ENCODE measurements at places on chromosomes 16 and 17.

DNA sequence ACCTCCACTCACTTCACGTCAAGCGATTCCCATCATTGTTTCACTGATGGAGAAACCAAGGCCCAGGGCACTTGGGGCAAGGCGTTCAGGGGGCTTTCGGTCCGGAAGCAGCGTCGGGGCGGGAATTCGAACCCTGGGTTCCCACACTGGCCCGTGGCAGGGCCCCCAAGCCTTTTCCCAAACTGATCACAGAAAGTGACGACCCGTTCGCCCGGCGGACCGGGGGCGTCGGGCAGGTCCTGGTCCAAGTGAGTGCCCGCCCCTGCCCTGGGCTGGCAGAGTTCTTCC, 856 bp upstream of the MON1B start:
- no peaks in the 10 kb centered on the region for H3K4me1 ChIP-seq
- DNase-seq, result no peak
- no peaks in the 10 kb centered on the region for H3K27me3 ChIP-seq
- H3K27ac ChIP-seq, result peak overlapping the region; percentile 89

DNA sequence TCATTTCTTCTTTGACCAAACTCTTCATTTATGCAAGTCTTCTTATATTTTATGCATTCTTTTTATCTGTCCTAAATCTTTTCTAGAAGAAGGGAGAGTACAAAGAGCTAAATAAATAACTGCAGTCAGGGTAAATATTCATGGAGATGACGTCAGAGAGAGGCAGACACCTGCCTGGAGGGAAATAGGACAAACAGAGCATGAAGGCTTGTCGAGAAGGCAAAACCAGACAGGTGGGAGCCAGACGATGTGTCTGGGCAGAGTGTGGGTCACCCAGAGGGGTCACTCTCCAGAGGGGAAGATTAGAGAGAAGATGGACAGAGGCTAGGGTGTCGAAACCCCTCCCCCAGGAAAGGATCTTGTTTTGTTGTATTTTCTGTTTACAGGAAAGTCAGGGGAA, 78.3 kb upstream of the RPL38 start:
- no peak overlapping the region for H3K4me3 ChIP-seq
- H3K4me1 ChIP-seq, result no peaks in the 10 kb centered on the region
- no peaks in the 10 kb centered on the region for H3K36me3 ChIP-seq
- no peak for DNase-seq

DNA sequence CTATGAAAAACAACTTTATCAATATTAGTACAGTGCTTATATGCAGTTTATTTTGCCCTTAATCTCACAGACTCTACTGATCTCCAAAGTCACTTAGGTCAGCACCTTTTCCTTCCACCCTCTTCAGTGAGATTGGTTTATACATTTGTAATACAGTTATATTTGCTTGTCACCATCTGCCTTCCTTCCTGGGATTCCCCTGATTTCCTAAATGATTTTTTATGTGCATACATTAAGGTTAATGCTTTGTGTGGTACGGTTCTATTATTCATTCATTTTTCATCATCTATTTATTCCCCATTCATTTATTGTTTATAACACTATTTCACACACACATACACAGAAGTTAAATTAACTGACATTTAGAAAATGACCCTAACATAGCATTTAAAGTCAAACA, 419.8 kb upstream of the CDH11 start:
- no peak overlapping the region for H3K27ac ChIP-seq
- DNase-seq, result no peak
- H3K36me3 ChIP-seq, result no peaks in the 10 kb centered on the region
- H3K4me3 ChIP-seq, result no peak overlapping the region
- H3K4me1 ChIP-seq, result peaks cover 3% of the 10 kb centered on the region
- no peaks in the 10 kb centered on the region for H3K27me3 ChIP-seq

- H3K4me3 ChIP-seq, result no peak overlapping the region
- no peaks in the 10 kb centered on the region for H3K27me3 ChIP-seq
- no peaks in the 10 kb centered on the region for H3K4me1 ChIP-seq
- H3K27ac ChIP-seq, result no peak overlapping the region
- peaks cover 87% of the 10 kb centered on the region for H3K36me3 ChIP-seq
Observed at GRCh38 chr16:30741461-30741914, 6.7 kb upstream of the PHKG2 start.

- peaks cover 28% of the 10 kb centered on the region for H3K27me3 ChIP-seq
- no peak overlapping the region for H3K27ac ChIP-seq
- no peak overlapping the region for H3K4me3 ChIP-seq
- peaks cover 13% of the 10 kb centered on the region for H3K4me1 ChIP-seq
Observed at GRCh38 chr17:11242411-11242810, 1.4 kb downstream of the SHISA6 start.

DNA sequence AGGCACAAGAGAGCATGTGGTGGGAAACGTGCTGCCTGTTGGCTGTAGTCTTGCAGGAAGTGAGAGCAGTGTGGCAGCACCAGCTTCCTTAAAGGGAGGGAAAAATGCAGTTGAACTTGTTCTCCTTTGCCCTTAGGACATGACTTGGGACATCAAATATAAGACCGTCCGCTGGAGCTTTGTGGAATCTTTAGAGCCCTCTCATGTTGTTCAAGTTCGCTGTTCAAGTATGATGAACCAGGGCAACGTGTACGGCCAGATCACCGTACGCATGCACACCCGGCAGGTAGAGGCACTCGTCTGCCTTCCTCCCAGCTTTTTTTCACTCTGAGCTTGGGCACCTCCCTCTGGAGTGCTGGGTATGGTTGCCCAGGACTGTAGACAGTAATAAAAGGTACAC, 23.3 kb downstream of the GPR179 start:
- peaks cover 7% of the 10 kb centered on the region for H3K4me1 ChIP-seq
- H3K27me3 ChIP-seq, result no peaks in the 10 kb centered on the region
- peaks cover 62% of the 10 kb centered on the region for H3K36me3 ChIP-seq
- H3K4me3 ChIP-seq, result no peak overlapping the region

DNA sequence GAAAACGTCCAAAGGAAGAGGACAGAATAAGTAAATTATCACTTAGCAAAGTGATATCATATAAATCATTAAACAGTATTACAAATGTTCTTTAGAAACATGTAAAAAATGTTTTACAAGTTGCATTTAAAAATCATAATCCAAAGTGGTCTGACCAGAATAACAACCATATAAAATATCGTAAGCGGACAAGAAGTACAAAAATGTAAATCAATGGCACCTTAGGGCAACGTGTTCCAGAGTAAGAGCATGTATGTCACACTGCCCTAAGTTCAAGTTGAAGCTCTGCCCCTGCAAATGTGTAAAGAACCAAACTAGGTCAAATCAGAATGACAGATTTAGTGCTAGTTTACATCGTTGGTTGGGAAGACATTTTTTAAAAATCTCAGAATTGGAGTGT, 11.4 kb downstream of the USP31 start:
- no peaks in the 10 kb centered on the region for H3K36me3 ChIP-seq
- H3K4me3 ChIP-seq, result no peak overlapping the region
- no peak for DNase-seq
- no peaks in the 10 kb centered on the region for H3K27me3 ChIP-seq
- H3K4me1 ChIP-seq, result peaks cover 5% of the 10 kb centered on the region

DNA sequence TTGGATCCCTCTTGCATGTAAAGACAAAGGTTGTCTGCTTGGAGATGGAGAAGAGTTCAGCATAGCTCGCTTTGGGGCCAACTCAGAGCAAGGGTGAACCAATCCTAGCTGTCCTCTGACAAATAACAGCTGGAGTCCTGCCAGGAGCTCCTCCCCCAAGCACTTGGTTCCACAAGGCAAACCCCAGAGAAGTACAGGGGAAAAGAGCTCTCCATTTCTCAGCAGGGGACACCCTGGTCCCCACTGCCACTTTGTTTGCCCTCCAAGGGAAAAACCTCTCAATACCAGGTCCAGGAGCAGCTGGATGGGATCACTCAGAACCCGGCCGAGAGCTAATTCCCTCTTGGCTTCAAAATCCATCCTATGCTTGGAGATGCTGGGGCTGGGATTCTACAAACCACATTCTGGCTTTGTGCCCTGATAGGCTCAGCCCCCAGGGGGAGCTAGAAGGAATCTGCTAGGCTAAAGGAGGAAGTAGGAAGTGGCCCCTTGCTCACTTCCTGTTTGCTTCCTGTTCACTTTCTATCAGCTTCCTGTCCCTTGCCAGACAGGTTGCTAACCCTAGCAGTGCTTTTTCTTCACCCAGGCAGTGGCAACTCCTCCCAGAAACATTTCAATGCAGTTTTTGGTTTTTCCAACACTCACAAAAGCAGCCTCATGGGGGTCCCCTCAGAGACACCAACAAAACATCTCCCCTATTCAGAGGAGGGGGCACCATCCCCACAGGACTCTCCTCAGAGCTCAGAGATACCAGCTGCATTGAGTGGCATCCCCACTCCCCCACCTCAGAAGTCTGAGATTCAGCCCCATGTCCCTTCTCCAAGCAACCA, 30.7 kb downstream of the CDRT4 start:
- H3K27ac ChIP-seq, result no peak overlapping the region
- no peaks in the 10 kb centered on the region for H3K4me1 ChIP-seq
- no peak for DNase-seq
- H3K4me3 ChIP-seq, result no peak overlapping the region
- H3K27me3 ChIP-seq, result no peaks in the 10 kb centered on the region
- H3K36me3 ChIP-seq, result peaks cover 13% of the 10 kb centered on the region

- no peaks in the 10 kb centered on the region for H3K4me1 ChIP-seq
- no peak for DNase-seq
- H3K4me3 ChIP-seq, result no peak overlapping the region
- no peak overlapping the region for H3K27ac ChIP-seq
Observed at GRCh38 chr17:17391668-17392370, 85.0 kb upstream of the MED9 start.

- peaks cover 7% of the 10 kb centered on the region for H3K36me3 ChIP-seq
- no peaks in the 10 kb centered on the region for H3K27me3 ChIP-seq
- H3K27ac ChIP-seq, result no peak overlapping the region
- no peaks in the 10 kb centered on the region for H3K4me1 ChIP-seq
- no peak overlapping the region for H3K4me3 ChIP-seq
Observed at GRCh38 chr17:82961366-82962162, 117.8 kb upstream of the METRNL start.

GRCh38 chr17:63760771-63761539, 12.4 kb downstream of the CCDC47 start:
- no peak for DNase-seq
- H3K4me1 ChIP-seq, result no peaks in the 10 kb centered on the region
- no peak overlapping the region for H3K4me3 ChIP-seq
- peaks cover 90% of the 10 kb centered on the region for H3K36me3 ChIP-seq
- no peak overlapping the region for H3K27ac ChIP-seq

- no peaks in the 10 kb centered on the region for H3K36me3 ChIP-seq
- no peak overlapping the region for H3K27ac ChIP-seq
- no peaks in the 10 kb centered on the region for H3K4me1 ChIP-seq
Observed at GRCh38 chr17:55587608-55588139, 76.4 kb upstream of the SMIM36 start.

DNA sequence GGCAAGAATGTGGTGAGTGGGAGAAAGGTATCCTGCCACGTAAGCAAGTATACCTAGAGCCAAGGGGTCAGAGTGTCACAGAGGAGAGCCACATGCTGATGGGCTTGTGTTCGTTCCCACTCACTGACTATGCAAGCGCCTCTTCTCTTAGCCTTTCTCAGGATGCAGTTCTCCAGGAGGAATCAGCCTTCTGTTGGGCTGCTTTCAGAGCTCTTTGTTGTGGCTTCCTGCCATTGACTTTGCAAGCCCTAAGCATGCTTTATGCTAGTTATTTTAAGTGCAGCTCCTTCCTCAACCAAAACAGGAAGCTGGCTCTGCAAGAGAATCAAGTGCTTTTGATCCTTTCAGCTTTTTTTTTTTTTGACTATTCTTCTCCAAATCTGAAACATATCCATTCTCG, 66.6 kb downstream of the SIAH1 start:
- no peak overlapping the region for H3K27ac ChIP-seq
- H3K27me3 ChIP-seq, result no peaks in the 10 kb centered on the region
- H3K4me3 ChIP-seq, result no peak overlapping the region
- H3K4me1 ChIP-seq, result no peaks in the 10 kb centered on the region
- H3K36me3 ChIP-seq, result peaks cover 21% of the 10 kb centered on the region

DNA sequence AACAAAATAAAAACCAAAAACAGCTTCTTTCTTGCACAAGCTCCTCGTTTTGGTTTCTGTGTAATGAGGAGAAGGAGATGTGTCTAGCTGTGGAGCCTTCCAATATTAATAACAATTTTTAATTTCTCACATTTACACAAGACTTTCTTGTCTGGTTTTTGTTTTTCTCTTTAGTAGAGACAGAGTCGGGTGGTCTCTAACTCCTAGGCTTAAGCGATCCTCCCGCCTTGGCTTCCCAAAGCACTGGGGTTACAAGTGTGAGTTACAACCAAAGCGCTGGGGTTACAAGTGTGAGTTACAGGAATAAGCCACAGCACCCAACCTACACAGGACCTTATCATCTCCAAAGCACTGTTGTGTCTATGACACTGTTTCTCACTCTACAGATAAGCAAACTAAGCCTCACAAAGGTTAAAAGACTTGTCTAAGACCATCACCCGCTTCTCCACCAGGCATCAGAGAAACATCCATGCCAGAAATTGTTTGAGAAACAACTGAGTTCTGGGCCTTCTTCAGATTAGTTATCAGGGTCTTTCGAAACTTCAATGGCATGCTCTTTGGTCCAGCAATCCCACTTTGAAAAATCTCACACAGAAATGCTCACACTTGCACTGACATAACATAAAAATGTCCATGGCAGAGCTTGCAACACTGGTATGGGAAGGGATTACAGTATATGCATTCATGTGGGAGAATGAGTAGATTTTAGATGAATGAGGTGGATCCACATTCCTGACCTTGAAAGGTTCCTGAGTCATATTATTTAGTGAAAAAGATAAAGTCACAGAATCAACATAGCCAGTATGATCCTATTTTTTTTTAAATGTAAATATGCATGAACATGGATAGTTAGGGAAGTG, 3.9 kb downstream of the ABAT start:
- DNase-seq, result no peak
- no peak overlapping the region for H3K4me3 ChIP-seq
- H3K36me3 ChIP-seq, result no peaks in the 10 kb centered on the region
- peaks cover 25% of the 10 kb centered on the region for H3K27me3 ChIP-seq
- peaks cover 1% of the 10 kb centered on the region for H3K4me1 ChIP-seq

GRCh38 chr17:40122136-40122998, 596 bp downstream of the MSL1 start:
- peak overlapping the region; percentile 99 for H3K27ac ChIP-seq
- peaks cover 6% of the 10 kb centered on the region for H3K4me1 ChIP-seq
- no peak for DNase-seq
- H3K36me3 ChIP-seq, result peaks cover 37% of the 10 kb centered on the region

- no peaks in the 10 kb centered on the region for H3K27me3 ChIP-seq
- no peaks in the 10 kb centered on the region for H3K36me3 ChIP-seq
- DNase-seq, result no peak
- H3K27ac ChIP-seq, result no peak overlapping the region
- no peaks in the 10 kb centered on the region for H3K4me1 ChIP-seq
Observed at GRCh38 chr17:51933647-51934046, 224.9 kb downstream of the CA10 start.

- H3K27ac ChIP-seq, result no peak overlapping the region
- no peaks in the 10 kb centered on the region for H3K4me1 ChIP-seq
- peaks cover 100% of the 10 kb centered on the region for H3K27me3 ChIP-seq
- no peaks in the 10 kb centered on the region for H3K36me3 ChIP-seq
- peak overlapping the region; percentile 78 for H3K4me3 ChIP-seq
- DNase-seq, result peak; percentile 89
Observed at GRCh38 chr16:86575754-86576557, 2.4 kb upstream of the FOXL1 start.

Data from neuronal stem cell (in vitro differentiated cells).